ENCODE measurements at places on chromosomes 2 and 18.

DNA sequence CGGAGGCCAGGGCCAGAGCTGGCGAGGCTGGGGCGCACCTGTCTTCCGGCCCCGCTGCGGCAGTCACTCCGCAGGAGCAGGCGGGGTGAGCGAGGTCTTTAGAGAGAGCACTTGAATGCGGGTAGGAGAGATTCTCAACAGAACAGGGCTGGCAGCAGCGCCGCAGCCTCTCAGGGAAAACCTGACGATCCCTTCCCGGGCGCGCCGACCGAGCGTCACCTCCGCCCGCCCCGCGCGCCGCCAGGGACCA is 526 bp downstream of the PRKRA start:
- peak; percentile 61 for DNase-seq

DNA sequence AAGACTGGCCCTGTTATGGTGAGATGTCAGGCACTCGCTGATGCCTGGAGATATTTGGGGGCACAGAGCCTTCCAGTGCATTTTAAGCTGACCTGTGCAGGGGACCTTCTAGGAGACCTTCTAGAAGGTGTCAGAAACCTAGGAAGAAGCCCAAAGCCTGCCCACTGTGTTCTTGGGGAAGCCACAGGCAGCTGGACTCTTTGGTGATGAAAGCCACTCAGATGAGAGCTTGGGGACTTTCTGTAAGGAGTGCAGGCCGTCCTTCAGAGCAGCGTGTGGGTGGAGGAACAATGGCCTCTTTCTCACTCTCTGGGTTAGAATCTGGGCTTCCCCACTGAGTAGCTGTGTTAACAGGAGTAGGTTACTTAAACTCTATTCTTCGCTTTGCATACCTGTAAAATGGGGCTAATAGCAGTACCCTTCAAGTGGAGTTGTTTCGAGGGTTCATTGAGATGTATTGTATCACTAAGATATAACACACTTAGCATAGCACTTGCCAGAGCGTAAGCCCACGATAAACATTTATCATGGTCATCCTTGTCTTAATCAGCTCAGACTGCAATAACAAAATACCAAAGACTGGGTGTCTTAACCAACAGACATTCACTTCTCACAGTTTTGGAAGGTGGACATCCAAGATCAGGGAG is 322.3 kb upstream of the EPAS1 start:
- no peak for DNase-seq

GRCh38 chr2:197862246-197862955 is 58.0 kb downstream of the PLCL1 start:
- no peak for DNase-seq

- DNase-seq: no peak
Measured at GRCh38 chr2:105739426-105739825, 5.3 kb upstream of the NCK2 start.

DNA sequence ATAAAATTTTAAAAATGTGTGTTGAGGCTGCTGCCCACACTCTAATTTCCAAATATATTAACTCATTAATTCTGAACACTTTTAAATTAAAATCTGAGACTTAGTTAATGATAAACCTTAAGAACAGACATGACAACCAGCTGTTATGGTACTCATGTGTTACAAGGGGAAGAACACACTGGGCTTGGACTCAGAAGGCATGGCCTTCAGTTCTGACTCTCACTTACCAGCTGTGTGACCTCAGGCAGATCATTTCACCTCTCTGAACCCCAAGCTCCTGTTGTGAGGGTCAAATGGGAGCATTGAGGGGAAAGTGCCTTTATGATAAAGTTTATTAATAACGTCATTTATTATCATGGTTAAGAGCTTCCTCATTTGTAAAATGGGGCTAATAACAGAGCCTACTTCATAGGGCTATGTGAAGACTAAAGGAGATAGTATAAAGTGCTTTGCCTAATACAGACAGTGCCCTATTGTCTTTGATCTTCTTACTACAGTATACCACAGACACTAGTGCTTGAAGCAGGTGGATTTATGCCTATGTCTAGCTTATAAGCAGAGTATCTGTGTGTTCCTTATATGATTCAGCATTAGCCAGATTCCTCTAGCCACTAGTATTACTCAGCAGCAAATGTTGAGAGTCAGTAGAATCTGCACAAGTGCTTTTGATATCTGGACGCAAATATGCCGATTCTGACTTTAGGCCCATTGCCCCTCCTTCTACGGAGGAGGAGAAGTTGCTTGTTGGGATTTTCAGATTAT is 99.6 kb downstream of the SGPP2 start:
- DNase-seq: no peak

- DNase-seq: no peak
Measured at GRCh38 chr18:8851659-8852058, 146.3 kb downstream of the MTCL1 start.

GRCh38 chr18:58893388-58894099 is 28.9 kb downstream of the ZNF532 start:
- no peak for DNase-seq

DNA sequence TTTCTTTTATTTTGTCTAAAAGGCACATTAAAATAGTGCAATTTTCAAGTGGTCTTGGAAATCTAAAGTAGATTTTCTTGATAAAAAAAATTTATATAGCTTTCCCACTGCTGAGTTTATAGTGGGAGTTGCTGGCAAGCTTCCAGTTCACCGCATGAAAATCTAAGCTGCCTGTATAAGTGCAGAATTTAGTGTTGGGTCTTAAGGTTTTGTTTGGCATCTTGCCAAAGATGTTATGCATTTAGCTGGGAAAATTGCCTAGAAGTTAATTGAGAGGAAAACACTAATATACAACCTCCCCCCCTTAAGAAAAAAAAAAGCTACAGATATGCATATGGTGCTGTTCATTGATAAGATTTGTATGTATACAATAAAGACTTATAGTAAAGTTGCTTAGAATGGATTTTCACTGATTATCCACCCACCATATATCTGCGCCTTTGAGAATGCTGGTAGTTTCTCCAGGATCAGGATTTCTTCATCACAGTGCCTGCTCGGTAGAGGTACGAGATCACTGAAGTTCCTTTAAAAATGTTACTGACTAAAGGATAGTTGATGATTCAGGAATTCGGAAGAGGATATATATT is 803.2 kb upstream of the POU3F3 start:
- peak; percentile 3 for DNase-seq

DNA sequence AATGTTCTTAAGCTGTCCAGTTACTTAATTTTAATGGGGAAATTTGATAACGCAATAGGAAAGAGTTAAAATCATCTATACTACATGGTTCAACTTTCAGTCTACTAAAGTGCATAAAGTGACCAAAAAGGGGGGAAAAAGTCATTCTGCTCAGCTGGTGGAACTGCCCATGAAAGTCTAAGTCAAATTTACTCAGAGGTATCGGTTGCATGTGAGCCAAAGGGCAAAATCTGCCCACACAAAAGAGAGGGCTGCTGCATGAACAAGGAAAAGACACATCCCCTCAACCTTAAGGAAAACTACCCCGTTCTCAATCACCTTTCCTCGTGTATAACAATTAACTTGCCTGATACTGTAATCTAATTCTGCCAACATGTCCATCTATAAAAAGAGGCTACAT is 126.1 kb downstream of the TCF4 start:
- no peak for DNase-seq
